Hematopoietic multipotent progenitor cell treated with erythropoietin and hydrocortisone succinate and interleukin-3 and kit ligand, for 17 days (in vitro differentiated cells): ENCODE measurements at places on chromosomes 5 and 9.

- no peak for DNase-seq
Measured at GRCh38 chr9:135717410-135717809, 15.4 kb downstream of the KCNT1 start.

DNA sequence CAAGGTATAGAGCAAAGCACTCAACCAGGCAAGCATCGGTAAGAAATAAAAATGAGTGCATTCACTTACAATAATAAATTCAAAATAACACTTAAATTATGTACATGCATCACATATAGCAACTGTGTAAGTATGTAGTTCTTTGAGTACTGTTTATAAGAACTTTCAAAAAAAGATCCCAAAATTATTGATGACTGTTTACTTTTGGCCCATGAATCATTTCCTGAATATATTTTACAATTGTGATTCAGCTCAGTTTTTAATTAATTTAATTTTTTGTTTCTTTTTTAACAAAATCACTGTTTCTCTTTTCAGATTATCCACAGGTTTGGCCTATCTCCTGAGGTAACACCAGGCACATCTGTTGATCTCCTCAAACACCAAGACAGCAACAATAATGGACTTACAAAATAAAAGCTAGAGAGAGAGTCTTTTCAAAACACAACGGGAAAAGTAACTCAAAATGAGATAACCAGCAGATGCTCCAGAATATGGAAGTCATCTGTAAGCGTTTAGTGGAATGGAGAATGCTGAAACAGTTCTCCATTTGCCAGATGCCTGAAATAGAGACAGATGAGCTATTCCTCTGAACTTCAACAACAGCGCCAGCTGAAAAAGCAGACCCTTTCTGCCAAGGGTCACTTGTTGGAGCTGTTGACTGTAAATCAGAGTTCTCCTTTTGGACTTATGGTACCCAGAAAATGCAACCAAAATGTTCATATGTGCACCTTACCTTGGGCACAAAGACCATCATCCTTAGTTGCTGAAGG, 348.6 kb upstream of the RGMB start:
- no peak for DNase-seq

DNA sequence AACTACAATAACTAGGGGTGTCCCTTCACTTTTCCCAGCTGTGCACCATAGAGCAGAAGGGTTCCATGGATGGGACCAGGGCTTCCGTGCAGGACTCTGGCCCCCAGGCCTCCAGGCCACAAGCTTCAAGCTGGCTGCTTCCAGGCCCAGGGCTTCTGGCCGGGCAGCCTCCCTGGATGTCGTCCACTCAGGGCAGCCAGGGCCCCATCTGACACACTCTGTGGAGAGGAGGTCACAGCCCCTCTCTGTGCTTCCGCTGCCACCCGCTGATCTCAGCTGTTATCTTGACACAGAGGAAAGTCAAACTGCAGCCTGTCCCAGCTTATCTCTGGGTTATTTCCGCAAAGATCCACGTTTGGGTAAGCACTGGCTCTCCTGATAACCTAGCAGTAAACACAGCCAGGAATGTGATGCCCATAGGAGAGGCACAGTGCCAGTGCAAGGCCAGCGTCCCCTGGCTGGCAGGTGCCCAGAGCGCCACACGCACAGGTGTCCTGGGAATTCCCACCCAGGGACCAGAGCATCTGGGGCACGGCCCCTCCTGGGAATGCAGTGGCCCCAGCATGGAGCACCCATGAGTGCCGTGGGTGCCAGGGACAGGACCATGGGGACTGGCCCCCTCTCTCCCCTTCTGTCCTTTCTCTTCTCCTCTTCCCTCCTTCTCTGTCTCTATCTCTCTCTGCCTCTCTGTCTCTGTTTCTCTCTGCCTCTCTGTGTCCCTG, 15.6 kb upstream of the SLC6A19 start:
- DNase-seq = peak; percentile 19

- no peak for DNase-seq
Measured at GRCh38 chr5:125006011-125006685, 259.7 kb upstream of the ZNF608 start.

GRCh38 chr5:143601917-143602333, 198.4 kb upstream of the NR3C1 start:
- no peak for DNase-seq

DNA sequence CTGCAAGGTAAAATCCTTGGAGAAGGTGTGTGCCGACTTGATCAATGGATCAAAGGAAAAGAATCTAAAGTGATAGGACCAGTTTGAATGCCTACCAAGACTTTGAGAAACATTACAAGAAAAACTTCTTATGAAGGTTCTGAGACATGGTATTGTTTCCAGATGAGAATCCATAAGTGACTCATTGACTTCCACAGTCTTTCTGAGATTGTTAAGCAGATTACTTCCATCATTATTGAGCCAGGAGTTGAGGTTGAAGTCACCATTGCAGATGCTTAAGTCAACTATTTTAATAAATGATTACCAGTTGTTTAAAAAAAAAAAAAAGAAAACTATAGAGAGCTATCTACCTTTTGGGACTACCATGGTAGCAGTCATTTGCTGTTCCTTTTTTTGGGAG, 7.0 kb downstream of the LNPEP start:
- no peak for DNase-seq

DNA sequence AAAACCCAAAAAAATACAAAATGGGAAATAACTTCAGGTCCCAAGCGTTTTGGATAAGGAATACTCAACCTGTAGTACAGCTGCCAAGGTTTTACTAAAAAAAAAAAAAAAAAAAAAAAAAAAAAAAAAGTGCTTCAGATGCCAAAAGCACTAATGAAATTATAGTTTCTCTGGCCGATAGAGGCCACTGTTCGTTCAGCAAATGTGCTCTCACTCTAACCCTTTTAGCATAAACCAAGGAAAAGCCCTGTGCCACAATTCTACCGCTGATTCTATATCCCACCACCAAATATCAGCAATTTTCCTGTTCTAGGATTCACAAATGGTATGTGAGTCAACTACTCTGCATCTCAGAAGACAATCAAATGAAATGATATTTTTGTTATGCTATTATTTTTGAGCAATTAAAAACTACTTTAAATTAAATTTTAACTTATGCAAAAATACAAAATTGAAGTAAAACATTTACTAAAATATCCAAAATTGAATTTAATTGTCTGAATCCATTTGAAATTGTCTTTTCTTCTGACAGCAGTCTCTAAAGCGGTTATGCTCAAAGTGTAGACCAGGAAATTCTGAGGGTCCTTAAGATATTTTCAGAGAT, 79.8 kb downstream of the RICTOR start:
- DNase-seq = peak; percentile 72

GRCh38 chr9:25472085-25472607, 206.1 kb downstream of the TUSC1 start:
- DNase-seq = no peak

GRCh38 chr5:74259572-74259971, 381.0 kb downstream of the ENC1 start:
- no peak for DNase-seq

GRCh38 chr5:123514615-123515355, 2.8 kb downstream of the CSNK1G3 start:
- no peak for DNase-seq

DNA sequence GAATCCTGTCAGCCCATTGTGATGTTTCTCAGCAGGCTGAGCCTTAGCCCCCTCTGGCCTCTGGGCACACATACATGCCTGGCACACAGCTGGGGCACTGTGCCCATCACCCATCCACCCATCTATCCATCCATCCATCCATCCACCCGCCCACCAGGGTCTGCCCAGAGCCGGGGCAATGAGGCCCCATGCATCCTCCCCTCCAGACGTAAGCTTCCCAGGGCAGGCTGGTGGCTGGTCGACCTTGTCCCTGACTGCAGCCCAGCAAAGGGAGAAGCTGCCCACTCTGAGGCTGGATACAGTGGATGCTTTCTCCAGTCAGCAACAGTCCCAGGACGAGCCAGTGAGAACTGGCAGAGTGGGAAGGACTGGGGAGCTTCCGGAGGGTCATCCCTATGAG, 21.1 kb upstream of the SLC25A51 start:
- DNase-seq = no peak

DNA sequence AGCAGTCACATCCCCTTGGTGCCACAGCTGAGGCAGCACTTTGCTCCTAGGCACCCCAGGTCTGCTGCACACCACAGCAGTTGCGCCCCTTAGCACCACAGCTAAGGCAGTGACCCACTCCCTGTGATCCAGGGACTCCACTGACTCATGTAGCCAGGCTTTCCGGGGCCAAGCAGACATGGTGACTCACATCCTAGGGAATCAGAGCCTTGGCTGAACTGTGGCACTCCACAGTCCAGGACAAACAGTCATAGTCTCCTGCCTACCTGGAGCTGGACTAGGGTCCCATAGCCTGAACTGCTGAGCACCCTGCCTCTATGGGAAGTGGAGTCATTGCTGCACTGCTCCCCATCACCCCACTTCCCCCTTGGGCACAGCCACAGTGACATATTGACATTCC, 338.7 kb downstream of the NPR3 start:
- no peak for DNase-seq

- DNase-seq = no peak
Measured at GRCh38 chr5:12095808-12096281, 191.6 kb upstream of the CTNND2 start.

GRCh38 chr5:68086857-68087256, 128.7 kb upstream of the PIK3R1 start:
- no peak for DNase-seq

GRCh38 chr5:170524576-170524975, 20.8 kb downstream of the KCNIP1 start:
- DNase-seq = no peak

GRCh38 chr9:129595311-129595741, 25.6 kb downstream of the C9orf50 start:
- DNase-seq = no peak

DNA sequence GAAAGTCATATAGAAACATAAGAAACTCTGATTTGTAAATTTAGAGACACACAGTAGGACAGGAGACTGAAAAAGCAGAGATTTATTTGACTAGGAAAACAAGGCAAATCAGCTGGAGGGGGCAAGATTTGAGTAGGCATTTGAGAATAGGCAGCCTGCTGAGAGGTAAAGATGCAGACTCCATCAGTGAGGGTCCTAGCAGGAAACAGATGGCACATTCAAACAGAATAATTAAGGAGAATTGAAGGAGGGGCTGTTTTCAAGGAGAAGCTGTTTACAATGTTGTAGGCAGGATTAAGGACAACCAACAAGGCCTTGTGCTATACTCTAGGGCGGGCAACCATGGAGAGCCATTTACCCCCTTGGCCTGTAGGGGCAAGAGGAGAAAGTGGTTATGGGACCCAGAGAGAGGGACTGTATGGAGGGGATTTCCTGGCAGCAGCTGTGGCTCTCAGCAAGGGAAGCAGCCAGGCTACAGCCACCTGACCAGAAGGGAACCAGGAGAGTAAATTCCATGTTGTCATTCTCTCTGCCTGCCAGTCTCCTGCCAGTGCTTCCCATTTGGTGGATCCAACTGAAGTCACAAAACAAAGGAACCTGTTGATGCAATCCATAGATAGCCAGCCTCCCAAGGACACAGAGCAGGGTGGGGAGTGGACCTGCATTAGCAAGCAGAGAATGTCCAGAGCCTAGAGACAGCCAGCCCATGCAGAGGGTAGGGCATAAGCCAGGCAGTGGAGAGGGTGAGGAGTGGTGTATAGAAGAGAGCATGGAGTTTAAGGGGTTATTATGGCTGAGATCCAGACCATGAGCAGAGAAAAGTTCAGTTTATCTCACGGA, 38.2 kb downstream of the PAPPA start:
- DNase-seq = no peak

DNA sequence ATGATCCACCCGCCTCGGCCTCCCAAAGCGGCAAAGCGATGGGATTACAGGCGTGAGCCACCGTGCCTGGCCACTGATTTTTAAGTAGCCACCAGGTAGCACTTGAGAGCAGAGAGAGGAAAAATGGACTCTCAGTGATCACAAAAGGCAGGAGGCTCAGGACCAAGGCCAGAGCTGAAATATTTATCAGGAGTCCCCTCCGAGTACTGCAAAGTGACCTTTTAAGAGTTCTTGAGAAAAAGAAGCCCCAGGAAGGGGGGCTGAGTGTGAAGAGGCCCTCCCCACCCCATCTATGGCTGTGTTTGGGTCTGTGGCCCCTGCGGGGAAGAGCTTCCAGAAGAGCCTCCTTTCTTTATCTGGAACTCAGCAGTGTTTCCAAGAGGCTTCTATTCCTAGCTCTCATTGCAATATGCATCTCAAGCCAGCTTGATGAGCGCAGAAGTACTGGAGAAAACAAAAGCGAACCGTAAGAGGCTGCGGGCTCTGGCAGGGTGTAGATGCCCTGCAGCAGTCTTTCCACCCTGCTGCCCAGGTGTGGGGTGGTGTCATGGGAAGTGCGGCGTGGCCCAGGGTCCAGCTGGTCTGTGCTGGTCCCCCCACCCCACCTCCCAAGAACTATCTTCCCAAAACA, 75.5 kb upstream of the CDK20 start:
- DNase-seq = no peak

DNA sequence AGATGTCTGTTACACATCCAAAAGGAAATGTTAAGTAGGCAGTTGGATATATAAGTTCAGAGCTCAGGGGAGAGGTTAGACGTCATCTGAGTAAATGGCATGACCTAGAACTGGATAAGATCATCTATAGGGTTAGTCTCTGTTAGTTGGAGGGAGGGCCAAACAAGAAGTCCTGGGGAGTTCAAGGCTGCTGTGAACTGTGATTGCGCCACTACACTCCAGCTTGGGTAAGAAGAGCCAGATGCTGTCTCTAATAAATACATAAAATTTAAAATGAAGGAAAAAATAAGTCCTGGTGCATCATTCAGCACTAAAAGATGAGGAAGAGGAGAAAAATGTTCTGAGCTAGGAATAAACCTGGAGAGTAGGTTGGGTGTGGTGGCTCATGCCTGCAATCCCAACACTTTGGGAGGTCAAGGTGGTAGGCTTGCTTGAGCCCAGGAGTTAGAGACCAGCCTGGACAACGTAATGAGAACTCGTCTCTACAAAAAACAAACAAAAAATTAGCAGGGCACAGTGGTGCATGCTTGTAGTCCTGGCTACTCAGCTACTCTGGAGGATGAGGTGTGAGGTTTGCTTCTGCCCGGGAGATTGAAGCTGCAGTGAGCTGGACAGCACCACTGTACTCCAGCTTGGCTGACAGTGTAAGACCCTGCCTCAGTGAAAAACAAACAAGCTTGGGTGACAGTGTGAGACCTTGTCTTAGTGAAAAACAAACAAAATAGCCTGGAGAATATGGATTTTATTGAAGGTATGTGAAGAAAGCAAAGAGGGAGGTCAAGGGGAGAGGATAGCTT, 123.6 kb downstream of the ACTBL2 start:
- no peak for DNase-seq

DNA sequence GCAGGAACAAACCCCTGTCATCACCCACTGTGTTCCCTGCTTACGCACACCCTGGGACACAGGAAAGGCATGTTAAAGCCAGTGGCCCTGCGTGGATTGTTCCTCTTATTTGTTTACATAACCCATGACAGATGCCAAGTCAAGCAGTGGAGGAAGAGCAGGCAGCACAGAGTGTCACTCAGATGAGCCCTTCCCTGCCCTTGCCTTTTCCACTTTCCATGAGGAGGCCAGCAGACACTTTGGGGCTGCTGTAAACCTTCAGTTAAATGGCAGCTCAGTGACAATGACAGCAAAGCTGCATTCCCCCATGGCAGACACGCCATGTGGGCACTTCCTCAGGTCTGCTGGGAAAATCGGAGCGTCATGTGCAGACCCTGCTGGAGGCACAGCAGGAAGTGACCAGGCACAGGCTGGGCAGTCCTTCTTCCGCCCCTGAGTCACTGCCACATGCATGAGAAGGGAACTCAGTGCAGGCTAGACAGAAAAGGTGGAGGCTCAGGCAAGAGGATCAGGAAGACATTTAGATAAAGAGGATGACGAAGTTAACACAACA, 216.8 kb upstream of the PIK3R1 start:
- DNase-seq = no peak

- DNase-seq = no peak
Measured at GRCh38 chr5:84231433-84231832, 153.2 kb downstream of the EDIL3 start.
